NCI-H1417 (cell line): ENCODE measurements at places on chromosomes 5 and 9.

- DNase-seq, result no peak
Observed at GRCh38 chr5:142969186-142969585, 199.0 kb downstream of the ARHGAP26 start.

DNA sequence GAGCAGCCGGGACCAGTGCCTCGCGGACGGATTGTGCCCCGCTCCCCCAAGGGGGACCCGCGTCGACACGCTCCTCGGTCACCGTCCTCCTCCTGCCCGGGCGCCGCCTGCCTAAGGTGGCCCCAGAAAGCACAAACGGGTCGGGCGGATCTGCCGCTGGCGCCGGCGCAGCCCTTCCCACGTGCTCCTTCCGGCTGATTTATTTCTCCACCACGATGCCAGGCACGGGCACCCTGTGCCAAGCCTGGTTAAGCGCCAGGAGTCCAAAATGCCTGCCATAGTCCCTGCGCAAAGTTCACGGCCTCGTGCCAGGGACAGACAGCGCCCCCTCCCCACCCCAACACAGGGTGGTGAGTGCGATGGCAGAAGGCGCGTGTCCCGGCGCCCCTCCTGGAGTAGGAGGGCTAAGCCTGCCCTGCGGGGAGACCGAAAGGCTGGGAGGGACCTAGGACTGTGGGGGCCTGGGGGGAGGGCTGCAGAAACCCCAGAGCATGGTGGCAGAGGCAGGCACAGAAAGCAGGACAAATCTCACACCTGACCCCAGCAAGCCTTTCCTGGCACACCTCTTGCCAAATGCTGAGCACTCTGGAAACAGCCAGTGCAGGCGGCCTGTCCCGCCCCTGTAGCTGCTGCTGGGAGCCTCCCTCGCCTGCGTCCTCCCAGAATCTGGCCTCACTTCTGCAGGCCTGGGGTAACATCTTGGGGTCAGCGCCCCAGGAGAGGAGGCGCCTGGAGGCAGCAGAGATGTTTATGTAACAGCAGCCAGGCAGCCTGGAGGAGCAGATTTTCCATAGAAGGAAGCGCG lies 1.1 kb upstream of the NOTCH1 start:
- DNase-seq, result peak; percentile 71

DNA sequence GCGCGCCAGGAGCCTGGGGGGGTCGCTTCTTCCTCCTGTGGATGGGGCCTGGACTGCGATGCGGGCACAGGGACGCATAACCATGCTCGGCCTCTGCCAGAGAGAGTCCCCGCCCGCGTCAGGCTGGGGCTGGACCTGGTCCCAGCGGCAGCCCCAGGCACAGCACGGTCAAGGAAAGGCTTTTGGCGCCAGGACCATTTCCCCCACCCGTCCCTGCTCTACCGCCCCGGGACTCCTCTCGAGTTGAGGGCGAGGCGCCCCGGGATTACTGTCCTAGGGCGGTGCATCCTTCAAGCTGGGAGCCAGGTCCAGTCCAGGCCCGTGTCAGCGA lies 341 bp downstream of the MXD3 start:
- DNase-seq, result peak; percentile 40

- peak; percentile 41 for DNase-seq
Observed at GRCh38 chr5:59838989-59839388, 54.5 kb downstream of the PDE4D start.

DNA sequence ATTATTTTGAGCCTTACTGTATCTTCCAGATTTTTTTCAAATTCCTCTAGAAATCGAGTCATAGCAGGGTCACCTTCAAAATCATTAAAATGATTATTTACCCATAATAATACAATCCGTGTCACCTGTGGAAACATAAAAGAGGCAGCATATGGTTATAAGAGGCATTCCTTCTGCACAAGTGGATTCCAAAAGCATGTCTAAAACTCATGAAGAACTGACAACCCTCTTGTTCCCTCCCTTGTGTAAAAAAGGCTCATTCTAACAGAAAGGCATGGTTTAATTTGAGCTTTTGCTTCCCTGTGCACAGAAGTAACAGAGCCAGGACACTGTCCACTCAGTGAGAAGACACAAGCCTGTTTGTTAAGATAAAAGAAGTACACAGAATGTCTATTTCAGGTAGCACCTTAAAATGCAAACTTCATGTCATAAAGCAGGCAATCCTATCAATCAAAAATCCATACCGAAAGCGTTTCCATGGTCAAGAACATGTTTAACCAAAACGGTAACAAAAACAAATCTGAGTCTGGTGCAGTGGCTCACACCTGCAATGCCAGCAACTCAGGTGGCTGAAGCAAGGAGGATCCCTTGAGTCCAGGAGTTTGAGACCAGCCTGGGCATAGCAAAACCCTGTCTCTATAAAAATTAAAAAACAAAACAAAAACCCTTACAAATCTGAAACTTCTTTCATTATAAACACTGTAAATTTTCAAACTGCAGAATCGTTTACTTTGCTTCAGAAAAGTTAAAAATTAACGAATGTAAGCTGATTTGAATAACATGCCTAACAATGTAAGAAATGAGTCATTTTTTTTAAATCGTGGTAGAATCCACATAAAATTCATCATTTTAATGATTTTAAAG lies 139.3 kb downstream of the RAPGEF6 start:
- DNase-seq, result peak; percentile 3

DNA sequence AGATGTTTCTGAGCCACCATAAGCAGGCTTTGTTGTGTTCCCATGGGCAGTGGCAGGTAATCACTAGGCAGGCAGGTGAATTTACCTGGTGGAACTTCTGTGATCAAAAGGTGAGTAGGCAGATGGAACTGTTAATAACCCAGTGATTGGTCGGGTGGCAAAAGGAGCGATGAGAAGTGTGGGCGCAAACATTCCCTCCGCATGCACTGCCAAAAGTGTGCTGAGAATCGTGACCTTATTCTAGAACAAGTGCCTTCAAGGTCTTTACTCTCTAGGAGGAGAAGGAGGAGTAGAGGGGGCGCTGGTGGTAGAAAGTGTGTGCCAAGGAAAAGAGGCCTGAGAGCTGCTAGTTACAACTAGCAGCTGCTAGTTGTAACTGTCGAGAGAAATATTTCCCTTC lies 3.3 kb downstream of the OTULINL start:
- DNase-seq, result no peak

DNA sequence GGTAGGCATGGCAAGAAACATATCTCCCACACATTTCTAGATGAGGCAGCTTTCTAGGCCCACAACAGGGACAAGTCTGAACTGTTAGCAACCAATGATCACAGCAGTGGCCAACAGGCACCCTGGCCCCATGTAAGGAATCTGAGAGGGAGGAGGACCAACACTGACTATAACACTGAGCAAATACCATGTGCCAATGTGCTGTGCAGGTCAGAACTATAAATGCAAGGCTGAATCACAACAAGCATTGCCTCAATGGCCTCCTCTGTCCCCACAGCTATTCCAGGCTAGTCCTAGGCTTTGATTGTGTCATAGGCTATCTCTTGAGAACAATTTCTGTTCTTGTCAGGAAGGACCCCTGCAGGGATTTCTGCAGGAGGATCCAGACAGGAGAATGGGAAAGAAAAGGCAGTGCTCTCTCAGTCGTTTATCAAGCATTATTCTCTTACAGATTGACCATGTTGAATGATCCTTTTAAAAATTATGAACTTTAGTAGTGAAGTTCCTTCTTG lies 221.2 kb downstream of the TLE1 start:
- no peak for DNase-seq

DNA sequence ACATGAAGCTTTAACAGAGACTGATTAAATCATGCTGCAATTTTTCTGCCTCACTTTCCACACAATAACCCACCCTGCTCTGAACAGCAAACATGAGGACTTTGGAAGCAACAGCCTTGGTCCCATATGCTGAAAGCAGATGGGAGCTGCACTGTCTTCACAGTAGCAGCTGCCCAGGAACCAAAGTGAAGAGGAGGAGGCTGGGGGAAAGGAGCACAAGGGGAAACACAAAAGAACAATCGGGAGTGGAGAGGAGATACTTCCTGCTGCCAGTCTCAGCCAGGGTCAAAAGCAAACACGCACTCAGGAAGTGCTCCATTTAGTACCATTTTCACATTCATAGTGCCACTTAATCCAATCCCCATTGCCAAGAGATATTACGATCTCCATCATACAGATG lies 183.3 kb upstream of the PUM3 start:
- peak; percentile 14 for DNase-seq

DNA sequence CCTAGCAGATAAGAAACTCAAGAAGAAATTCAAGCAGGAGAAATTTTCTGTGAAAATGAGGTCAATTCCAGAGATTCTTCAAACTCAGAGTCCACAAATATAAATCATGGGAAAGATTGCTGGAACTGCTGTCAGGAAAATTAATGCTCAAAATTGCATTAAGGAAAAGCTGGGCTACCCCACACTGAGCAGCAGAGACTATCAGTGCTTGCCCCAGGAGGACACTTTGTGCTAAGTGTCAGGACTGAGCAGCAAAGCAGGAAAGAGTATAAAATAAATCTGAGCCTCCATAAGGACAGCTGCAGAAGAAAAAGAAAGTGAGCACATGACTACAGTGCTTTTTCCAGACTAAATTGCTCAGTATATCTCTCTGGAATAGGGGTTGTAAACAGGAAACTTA lies 81.6 kb downstream of the RGS7BP start:
- DNase-seq, result no peak
